ENCODE measurements at places on chromosomes 11 and 22.
A peak's percentile ranks its signal among the peaks of the same experiment; 100 is the strongest.

DNA sequence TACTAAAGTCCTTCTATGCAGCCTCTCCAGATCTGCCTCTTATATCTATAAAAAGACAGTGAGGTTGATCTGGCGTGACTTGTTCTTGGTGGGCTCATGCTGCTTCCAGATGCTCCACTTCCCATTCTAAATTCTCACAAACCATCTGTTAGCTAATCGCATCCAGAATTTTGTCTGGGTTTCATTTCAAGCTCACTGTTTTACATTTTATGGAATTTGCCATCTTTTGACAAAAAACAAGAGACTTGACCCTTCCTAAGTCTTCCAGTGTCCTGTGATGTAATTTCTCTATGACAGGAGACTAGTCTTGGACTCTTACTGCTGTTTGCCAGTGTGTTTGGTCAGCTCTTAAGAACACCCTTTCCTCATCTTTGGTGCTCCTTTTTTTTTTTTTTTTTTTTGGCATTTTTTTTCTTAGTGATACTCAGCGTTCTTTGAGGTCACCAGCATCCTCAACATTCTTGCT, 23.0 kb downstream of the CRKL start:
- DNase-seq: no peak

GRCh38 chr11:66976028-66976467, 944 bp downstream of the C11orf86 start:
- no peak for DNase-seq

DNA sequence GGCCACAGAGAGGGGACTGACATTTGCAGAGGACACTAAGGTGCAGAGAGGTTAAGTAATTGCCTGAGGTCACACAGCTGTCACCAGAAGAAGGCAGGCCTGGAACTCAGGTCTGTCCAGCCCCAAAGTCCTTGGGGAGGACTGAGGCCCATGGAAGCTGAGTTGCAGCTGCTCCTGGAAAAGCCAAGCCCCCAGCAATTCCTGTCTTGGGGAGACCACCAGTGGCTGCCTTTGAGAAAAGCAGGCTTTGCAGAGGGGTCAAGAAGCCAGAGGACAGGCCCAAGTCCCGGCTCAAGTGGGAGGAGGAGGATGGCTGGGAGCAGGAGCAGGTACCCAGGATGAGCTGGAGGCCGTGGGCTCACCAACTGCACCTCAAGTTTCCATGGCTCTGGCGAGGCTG, 3.4 kb downstream of the NFAM1 start:
- no peak for DNase-seq

GRCh38 chr22:44049486-44050231, 25.6 kb downstream of the PARVB start:
- no peak for DNase-seq

DNA sequence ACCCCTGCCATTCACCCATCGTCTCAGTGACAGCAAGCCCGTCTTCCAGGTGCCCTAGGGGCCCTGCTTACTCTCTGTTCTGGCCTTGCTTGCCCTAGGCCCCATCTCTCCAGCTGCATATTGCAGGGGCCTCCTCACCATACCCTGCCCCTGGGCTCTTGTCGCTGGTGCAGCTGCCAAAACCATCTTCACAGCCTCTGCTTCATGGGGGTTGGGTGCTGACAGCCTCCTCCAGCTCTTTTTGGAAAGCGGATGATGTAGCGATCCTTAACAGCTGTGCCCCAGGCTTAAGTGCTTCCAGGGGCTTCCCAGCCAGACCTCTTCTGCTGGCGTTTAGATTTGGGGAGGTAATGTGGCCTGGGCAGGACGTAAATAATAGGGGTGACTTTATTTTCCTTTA, 61.2 kb upstream of the SUSD2 start:
- no peak for DNase-seq

GRCh38 chr11:117070016-117070415, 28.2 kb downstream of the SIK3 start:
- no peak for DNase-seq

DNA sequence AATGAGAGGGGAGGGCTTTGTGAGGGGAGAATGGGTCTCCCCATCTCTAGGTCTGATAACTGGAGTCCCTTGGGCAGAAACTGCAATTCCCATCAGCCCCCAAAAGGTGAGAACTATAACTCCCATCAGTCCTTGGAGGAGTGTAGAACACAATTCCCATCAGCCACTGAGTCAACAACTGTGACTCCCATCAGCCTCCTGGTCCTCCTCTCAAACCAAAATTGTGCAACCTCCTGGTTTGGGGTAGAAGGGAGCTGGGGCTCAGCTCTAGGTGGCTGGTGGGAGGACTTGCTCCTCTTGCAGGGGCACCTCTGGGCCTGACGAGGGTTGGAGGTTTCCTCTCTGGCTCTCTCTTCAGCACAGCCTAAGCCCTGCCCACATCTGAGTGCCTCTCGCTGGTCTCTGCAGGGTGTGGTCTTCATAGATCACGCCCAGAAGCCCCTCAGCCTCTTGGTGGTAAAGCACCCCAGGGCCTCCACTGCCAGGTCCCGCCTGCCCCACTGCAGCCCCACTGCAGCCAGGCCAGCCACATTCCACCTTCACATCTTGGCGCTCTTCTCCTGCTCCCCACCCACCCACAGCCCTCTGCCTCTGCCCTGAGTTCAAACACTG, 18.5 kb downstream of the SLC22A12 start:
- no peak for DNase-seq

DNA sequence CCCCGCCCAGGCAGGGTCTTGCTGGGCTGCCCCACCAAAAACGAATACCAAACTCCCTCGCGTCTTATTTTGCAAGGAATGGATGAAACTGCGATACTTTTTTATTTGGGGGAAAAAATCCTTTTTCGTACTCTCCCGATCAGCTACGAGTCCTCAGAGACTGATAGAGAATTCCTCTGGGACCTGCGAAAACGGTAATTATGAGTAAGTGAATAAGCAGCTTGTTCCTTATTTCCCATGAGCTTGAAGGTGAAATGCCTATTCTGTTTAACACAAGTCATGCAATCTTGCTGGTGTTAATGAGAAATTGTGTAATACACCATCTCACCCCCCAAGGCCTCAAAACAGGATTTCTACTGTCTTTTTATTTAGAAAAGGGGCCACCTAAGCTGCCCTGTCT, 5.5 kb downstream of the GRK3 start:
- no peak for DNase-seq

DNA sequence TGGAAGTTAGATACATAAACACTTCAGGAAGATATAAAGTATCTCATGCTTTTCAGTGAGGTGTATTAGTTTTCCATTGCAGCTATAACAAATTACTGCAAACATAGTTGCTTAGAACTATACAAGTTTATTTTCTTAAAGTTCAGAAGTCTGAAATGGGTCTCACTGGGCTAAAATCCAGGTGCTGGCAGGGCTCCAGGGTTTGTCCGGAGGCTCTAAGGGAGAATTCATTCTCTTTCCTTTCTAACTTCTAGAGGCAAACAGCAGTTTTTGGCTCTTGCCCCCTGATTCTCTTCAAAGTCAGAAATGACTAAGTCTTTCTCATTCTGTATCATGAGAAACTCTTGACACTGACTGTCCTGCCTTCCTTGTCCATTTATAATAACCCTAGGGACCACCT, 138.8 kb downstream of the AASDHPPT start:
- DNase-seq: no peak

GRCh38 chr11:112731538-112731937, 229.7 kb upstream of the NCAM1 start:
- DNase-seq: no peak

- peak; percentile 39 for DNase-seq
These were observed at the start of gene SEC14L2 for GRCh38 chr22:30396871-30397655. Gene SEC14L2 (plus strand): TSS chr22:30397018. CDS start chr22:30397117, 99 bp downstream.

DNA sequence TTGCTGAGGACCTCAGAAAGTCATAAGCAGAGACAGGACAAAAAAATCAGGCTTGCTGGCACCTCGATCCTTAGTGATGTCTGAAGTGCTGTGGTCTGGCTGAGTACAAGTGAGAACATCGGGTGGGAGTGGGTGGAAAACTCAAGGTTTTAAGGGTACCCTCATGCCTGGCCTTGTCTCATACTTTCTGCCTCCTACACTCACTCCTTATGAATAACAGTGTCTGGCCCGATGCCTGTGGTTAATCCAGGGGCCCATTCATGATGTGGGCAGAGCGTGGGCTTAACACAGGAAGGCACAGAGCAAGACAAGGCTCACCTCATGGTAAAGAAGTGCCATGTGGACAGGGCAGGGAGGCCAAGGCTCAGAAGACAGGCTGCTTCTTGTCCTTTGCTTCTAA, 11.0 kb upstream of the UCP3 start:
- peak; percentile 16 for DNase-seq

DNA sequence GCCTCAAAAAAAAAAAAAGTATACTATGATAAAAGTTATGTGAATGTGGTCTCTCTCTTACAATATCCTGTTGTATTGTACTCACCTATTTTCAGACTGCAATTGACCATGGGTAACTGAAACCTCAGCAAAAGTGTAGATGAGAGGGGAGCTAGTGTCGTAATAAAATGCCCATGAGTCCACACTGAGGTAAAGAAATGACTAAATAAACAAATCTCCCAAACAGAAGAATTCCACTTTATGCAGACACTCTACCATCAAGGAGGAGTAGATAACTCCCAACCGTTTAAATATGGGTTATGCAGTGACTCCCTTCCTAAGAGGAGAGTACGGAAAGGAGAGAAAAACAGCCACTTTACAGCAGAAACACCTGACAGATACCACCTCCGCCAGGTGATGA, 14.6 kb downstream of the GNB1L start:
- DNase-seq: no peak

- DNase-seq: no peak
These were observed 6.0 kb upstream of the XKR3 start for GRCh38 chr22:16831257-16831656.

GRCh38 chr11:102883141-102883540, 8.4 kb upstream of the MMP12 start:
- no peak for DNase-seq

DNA sequence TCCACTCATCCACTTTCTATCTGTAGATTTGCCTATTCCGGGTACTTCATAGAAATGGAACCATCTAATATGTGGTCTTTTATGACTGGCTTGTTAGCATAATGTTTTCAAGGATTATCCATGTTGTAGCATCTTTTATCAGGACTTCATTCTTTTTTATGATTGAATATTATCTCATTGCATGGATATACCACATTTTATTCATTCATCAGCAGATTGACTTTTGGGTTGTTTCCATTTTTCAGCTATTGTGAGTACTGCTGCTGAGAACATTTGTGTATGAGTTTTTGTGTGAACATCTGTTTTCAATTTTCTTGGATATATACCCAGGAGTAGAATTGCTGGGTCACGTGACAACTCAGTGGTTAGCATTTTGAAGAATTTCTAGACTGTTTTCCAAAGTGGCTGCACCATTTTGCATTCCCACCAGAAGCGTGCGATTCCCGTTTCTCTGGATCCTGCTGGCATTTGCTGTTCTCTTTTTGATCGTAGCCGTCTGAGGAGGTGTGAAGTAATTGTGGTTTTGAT, 8.9 kb downstream of the DERL3 start:
- no peak for DNase-seq

Data from activated gamma-delta T cell treated with Interleukin-2 at 50 U/mL for 16 hours (primary cell).